ENCODE measurements at places on chromosomes 7 and 10.

DNA sequence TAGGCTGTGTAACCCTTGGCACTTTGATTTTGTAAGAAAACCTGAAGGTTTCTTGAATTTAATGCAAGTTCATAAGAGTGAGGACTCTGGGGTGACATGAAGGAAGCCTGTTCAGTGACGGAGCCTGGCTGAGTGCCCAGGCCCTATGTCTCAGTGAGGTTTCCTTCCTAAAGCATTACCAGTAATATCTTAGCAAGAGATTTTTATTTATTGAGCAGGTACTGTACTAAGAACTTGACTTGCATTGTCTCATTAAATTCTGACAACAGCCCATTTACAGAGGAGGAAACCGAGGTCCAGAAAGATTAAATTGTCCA is 197.2 kb downstream of the HECW1 start:
- no peak for DNase-seq

- DNase-seq: no peak
Observed at GRCh38 chr10:680745-681144, 8.7 kb downstream of the DIP2C start.

- no peak for DNase-seq
Observed at GRCh38 chr7:51236470-51237132, 80.0 kb downstream of the COBL start.

- no peak for DNase-seq
Observed at GRCh38 chr7:113715981-113716856, 202.6 kb downstream of the PPP1R3A start.

DNA sequence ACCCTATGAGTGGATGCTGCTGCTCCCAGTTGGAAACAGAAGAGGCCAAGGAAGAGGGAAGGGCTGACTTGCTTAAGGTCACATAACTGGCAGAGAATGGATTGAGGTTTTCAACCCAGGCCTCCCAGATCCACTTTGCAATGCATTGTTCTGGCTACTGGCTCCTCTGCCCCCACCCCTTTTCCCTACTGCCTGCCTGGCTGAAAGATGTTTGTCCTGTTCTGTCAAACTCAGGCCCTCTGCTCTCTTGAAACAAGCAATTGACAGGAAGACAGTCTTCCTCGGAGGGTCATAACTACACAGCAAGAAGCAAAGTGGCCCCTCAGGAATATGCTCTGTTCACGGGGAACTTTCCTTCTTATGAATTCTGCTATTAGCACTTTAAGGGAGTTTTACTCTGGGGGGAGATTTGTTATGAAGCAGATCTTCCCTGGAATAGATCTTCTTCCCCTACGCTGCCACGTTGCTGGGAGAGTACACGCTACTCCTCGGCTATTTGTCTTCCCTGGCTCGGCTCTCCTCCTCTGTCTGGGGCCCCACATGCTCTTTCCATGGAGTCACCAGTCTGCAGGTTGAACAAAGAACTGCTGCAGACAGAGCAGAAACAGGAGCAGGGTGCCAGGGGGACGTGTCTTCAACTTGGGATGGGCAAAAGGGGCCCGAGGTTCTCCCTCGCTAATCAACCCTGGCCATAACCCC is 436.1 kb downstream of the TYW1 start:
- DNase-seq: no peak

- DNase-seq: no peak
Observed at GRCh38 chr7:148515237-148515636, 75.3 kb upstream of the C7orf33 start.

GRCh38 chr7:8357536-8357935 is 75.9 kb upstream of the NXPH1 start:
- no peak for DNase-seq

DNA sequence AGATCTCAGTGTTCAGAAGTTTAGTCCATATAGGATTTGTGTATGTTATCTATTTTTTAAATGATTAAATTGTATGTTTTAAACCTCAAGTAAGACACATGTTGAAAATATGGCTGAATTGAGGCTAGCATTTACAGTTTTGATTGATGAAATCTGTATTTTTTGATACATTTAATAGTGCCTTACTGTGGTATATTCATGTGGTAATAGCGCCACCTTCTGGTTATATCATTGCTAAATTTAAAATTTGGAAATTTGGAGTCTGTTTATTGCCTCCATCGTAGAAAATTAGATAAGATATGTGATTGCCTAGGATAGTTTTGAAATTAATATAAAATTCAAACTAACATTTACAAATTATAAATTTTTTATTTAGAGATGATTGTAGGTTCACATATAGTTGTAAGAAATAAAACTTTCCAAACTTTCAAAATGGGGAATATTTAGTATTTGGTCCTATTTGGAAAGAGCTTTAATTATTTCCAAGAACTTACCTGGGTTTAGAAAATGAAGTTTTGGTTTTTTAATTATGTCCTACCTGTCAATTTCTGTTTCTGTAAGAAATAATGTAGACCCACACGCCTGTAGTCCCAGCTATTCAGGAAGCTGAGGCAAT is 19.1 kb upstream of the ARMS2 start:
- DNase-seq: no peak

GRCh38 chr10:42177077-42177792 is 461.1 kb downstream of the ZNF33B start:
- DNase-seq: no peak

DNA sequence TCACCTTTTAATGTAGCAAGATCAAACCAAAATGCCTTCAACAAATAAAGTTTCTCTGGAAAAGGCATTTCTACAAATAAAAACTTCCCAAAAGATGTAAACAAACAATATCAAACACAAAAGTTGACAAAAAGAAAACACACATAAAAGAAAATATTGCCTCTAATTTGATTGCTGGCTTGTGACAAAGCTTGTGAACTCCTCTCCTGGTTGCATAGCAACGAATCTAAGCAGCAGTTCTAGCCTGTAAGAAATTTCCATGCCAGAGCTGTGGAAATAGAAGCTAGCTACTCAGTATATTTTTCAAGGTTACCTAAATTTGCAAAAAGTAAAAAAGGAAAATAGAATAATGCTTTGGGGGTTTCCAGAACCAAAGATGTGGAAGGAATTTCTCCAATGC is 173.9 kb upstream of the CDK1 start:
- no peak for DNase-seq

DNA sequence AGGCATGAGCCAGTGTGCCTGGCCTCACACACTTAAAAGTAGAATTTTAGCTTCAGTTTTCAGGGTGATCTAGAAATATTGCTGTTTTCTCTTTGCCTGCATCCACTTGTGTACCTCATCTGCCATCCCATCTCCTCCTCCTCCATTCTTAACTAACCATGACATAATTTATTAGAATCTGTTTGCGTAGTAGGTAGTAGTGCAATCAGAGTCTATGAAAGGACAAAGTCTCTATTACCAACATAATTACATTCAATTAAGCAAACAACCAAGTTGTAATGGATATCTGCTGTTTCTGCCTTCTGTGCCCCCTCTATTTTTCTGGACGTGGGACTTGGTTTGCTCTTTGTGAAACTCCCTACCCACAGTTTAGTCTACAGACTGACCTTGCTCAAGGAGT is 72.9 kb downstream of the CDK14 start:
- no peak for DNase-seq

GRCh38 chr10:67978749-67979148 is 94.3 kb downstream of the SIRT1 start:
- DNase-seq: no peak

DNA sequence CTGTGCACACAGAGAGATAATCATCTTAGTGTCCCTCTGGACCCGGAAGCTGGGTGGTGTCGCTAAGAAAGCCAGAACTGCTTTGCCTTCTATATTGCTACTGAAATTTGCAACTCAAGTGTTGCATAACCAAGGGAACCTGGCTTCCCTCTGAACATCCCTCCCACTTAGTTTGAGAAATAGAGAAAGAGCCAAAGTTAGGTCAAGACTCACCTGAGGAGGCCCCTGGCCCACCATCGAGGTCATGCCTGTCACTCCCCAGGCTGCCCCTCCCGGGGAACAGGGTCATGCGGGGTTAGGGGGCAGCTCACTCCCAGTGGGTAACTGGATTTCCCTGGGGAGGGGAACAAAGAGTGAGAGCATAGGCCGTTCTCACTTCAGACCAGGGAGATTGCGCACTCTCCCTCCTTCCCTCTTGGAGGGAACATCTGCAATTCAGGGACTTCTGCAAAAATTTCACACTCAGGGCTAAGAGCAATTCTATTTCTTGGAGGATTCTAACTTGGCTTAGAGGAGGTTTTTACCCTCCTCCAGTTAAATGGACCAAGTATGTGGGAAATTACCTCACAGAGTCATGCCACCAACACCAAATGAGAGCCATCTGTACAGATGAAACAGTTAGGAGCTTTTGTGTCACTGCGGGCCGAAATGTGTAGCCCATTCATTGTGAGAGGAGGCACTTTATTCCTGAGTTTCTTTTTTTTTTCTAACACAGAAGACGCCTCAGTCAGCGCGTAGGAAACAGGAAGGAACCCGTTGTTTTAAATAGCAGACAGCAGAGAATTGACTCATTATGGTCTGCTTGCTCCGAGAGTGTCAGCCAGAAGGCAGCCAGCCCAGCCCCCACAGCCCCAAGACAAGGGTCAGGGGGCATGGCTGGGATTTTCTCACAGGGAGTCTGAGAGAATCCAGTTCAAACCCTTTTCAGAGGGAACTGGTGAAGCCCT is 221.3 kb downstream of the ARHGAP12 start:
- DNase-seq: peak; percentile 33

- no peak for DNase-seq
Observed at GRCh38 chr10:89362929-89363328, 14.9 kb upstream of the IFIT1B start.

- no peak for DNase-seq
Observed at GRCh38 chr10:1872151-1872726, 134.9 kb upstream of the ADARB2 start.

GRCh38 chr7:81704595-81704994 is 65.3 kb downstream of the HGF start:
- no peak for DNase-seq

GRCh38 chr7:1413936-1414639 is 45.2 kb downstream of the MICALL2 start:
- DNase-seq: no peak

GRCh38 chr10:131083915-131084790 is 227.4 kb downstream of the TCERG1L start:
- DNase-seq: no peak

All from activated CD4-positive, alpha-beta T cell treated with anti-CD3 and anti-CD28 coated beads for 4 hours (primary cell).